ENCODE measurements at places on chromosomes 2 and 18.

DNA sequence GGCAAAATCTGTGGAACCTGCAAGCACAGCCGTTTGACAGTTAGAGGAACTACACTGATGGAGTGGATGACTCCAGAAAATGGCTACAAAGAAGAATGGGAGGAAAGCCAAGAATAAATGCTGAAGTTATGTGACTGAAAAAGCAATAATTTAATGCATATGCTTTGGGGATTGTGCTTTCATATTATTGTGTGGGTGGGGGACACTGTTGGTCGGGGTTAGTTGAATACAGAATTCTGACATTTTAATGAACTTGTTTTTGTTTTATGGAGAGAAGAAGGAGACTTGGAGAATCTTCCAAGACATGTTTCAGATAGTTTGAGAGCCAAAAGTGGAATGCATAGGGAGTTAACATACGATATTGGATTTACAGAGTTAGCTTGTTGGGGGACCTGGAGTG, 68.5 kb downstream of the NRP2 start:
- DNase-seq, result no peak

DNA sequence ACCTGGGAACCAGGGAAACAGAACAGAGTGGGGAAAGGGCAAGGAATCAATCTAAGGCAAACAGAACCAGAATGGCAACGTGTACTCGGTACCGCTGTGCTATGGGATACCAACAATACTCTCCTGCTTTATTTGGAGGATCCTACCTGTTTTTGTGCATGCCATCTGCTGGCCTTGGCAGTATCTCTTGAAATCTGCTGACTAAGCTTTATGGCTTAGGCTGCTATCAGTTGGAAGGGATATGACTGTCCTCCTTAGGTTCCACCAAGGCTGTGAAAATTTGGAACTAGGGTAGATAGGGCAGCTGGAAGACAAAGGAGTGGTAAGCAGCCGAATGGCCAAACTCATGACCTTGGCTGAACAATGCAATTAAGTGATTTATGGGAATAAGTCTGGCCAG, 71.3 kb upstream of the LYPD6 start:
- no peak for DNase-seq

DNA sequence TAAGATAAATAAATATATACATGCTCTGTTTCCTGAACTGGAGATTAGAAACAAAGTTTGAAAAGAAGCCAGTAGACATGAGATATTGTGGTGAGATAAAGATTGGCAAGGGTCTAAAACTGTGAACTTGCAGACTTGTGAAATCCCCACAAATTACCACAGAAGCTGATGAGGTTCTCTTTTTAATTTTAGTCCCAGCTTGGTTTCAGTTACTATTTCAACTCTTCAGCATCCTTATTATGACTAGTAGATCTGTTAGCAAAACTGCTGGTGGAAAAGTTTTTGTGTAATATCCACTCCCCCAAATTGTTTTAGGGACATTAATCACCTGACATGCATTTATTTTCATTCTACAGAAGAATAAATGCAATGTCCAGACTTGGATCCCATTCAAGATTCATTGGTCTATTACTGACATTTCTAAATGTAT, 20.8 kb downstream of the RASGRP3 start:
- DNase-seq, result no peak

- DNase-seq, result no peak
Observed at GRCh38 chr2:2016651-2017311, 272.5 kb upstream of the PXDN start.

DNA sequence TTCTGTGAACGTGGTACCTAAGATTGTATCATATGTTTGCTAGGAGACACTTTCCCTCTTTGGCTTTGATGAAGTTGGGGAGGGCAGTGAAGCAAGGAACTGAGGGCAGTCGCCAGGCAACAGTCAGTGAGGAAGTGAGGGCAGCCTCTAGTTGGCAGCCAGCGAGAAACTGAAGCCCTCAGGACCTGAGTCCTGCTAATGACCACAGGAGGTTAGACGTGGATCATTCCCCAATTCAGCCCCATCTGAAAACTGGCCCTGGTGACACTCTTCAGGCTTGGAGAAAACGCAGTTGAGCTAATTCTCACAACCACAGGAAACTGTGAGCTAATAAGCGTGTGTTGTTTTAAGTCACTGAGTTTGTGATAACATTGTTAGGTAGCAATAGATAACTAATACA, 84.5 kb upstream of the REG3G start:
- DNase-seq, result no peak

GRCh38 chr18:48799724-48800315, 150.9 kb downstream of the SMAD7 start:
- DNase-seq, result no peak

GRCh38 chr2:142190805-142191204, 60.0 kb upstream of the LRP1B start:
- DNase-seq, result no peak

- no peak for DNase-seq
Observed at GRCh38 chr2:70942396-70943204, 6.9 kb downstream of the ATP6V1B1 start.

- DNase-seq, result no peak
Observed at GRCh38 chr18:58997811-58998337, 133.2 kb downstream of the ZNF532 start.

DNA sequence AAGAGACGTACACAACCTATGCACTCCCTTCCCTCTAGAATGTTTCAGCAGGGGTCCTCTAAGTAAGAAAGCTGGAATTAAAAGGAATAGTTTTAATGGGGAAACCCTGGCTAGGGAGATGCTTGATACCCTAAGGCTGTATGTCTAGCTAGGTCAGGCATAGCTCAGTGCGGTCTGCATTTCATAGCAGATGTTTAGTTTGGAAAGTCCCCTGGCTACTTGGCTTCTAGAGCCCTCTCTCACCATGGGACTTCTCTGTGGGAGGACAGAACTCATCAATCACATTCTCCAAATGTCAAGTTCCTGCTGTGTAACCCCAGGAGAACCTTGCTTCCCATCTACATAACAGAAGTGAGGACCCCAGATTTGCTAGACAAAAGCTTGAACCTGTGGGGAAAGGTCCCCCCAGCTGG, 24.1 kb upstream of the ANXA4 start:
- DNase-seq, result no peak

GRCh38 chr2:191374366-191374765, 129.2 kb downstream of the MYO1B start:
- no peak for DNase-seq

DNA sequence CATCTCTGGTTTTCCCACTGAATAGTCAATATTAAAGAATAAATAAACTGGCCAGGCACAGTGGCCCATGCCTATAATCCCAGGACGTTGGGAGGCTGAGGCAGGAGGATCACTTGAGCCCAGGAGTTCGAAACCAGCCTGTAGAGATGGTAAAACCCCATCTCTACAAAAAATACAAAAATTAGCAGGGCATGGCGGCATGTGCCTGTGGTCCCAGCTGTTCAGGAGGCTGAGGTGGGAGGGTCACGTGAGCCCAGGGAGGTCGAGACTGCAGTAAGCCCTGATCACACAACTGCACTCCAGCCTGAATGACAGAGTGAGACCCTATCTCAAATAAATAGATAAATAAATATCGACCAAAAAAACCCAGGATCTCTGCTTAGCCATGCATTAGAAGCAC, 50.2 kb upstream of the BIN1 start:
- DNase-seq, result no peak

DNA sequence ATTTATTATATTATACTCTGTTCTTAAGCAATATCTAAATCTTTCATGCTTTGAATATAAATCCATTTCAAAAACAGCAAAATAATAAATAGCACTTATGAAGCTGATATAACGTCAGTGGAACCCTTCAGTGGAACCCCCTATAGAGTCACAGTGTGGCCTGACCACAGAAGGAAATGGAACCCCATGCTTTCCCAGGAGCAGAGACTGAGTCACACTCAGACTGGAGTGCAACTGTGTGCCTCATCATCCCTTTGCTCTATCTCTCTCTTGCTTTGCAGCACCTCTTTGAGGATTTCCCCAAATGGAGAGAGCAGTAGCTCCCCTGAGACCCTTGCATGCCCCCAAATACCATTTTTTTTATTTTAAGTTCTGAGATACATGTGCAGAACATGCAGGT, 13.1 kb downstream of the NXPH2 start:
- DNase-seq, result no peak

GRCh38 chr2:11411244-11411643, 54.7 kb downstream of the E2F6 start:
- no peak for DNase-seq

- no peak for DNase-seq
Observed at GRCh38 chr18:46712406-46712805, 44.4 kb downstream of the ST8SIA5 start.

DNA sequence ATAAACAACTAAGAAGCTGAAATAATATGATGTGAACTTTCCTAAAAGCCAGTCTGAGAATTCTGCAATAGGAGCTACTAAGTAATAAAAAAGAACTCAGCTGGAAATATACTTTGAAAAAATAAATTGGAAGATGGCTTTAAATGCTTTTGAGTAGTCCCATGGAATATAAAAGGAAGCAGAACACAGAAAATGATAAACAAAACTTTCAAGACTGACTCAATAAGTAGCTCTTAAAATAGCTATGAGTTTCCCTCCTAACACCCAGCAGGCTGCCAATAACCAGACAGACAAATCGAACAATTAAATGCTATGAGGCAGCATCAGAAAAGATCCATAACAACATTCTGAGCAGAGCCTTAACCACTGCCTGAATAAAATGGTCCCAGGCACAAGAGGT, 319.9 kb downstream of the DPP10 start:
- no peak for DNase-seq

DNA sequence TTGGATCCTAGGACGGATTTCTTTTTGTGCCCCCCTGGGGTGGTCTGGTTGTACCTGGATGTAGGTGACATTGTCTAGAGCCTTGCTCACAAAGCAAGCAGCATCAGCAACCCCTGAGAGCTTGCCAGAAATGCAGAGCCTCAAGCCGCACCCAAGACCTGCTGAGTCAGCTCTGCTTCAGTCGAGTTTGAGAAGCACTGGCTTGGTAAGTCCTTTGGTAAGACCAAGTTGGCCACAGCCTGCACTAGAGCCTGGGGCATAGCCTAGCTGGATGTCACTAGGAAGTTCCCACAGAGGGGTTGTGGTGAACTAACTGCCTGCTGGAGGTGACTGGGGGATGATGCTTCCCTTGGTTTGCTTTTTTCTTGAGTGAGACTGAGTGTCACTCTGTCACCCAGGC, 6.2 kb downstream of the ABCG5 start:
- no peak for DNase-seq

GRCh38 chr18:47470941-47471340, 219.5 kb upstream of the SKOR2 start:
- no peak for DNase-seq

DNA sequence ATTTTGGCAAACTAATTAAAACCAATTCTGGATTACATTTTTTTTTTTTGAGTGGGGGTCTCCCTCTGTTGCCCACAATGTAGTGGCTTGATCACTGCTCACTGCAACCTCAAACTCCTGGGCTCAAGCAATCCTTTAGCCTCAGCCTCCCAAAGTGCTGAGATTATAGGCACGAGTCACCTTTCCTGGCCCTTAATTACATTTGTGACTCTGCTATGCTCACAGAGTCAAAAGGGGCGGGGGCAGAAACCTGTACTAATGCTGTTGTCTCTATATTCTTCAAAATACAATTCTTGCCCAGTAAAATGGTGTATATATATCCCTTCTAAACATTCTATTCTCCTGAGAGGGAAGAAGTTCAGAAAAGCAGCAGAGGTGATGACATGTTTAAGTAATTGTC, 23.2 kb downstream of the PRKD3 start:
- no peak for DNase-seq

- DNase-seq, result no peak
Observed at GRCh38 chr2:9813312-9814128, 29.8 kb upstream of the TAF1B start.

GRCh38 chr2:9554921-9555296, 721 bp downstream of the ADAM17 start:
- peak; percentile 49 for DNase-seq

- no peak for DNase-seq
Observed at GRCh38 chr2:44937688-44938240, 3.7 kb upstream of the SIX3 start.

DNA sequence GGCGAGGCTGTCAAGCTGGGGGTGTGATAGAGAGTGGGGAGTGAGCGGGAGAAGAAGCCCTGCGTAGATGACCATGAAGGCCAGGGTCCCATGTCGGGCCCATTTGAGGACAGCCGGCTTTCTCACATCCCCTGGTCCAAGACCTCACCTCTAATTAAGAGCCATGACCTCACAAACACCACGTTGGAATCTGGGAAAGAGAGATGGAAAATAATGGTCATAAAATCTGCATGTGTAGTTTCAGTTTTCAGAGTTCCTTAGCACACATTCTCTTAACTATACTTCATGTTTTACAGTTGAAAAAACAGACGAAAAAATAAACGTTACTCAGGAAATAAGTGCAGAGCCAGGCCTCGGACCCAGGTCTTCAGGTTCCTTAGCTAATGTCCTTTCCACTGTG, 244.8 kb upstream of the SIX2 start:
- no peak for DNase-seq

DNA sequence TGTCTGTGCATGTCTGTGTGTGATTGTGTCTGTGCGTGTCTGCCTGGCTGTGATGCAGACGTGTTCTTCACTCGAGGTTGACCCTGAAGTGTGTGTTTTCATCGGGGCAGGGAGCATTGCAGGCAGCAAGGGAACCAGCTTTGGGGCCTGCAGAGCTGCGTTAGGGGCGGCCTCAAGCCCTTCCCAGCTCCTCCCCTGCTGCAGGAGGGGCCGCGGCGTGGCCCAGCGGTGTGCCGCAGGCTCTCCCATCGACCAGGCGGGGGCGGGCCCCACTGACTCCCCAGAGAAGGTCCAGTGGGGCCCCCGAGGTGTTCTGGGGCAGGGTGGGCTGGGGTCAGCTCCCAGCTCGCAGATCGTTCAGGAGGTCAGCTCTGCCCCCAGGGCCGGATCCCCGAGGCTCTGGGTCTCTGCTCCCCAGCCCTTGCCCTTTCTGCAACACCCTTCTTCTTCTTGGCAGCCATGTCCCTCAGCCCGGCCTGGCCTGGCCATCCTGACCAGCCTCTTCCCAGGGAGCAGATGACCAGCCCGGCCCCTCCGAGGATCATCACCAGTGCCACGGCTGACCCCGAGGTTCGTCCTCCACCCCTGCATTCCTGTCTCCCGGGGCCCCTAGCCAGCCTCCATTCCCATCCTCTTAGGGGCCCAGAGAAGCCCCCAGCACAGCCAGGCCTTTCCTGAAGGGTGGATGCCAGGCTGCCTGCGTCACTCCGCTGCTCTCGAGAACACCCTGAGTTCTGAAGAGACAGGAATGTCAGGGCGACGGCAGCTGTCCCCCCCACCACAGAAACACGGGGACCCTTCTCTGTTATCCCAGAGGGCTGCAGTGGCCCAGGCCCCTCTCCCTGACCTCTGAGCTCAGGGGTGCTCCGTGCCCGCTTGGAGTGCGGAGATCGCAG, 11.1 kb upstream of the KLHL30 start:
- no peak for DNase-seq

- no peak for DNase-seq
Observed at GRCh38 chr2:52396836-52397235, 1364.9 kb upstream of the NRXN1 start.

Measured in putamen (tissue), 1 donor.